ENCODE measurements at places on chromosomes 3 and 15.

GRCh38 chr3:27322634-27323033 lies 46.5 kb downstream of the NEK10 start:
- DNase-seq: no peak

DNA sequence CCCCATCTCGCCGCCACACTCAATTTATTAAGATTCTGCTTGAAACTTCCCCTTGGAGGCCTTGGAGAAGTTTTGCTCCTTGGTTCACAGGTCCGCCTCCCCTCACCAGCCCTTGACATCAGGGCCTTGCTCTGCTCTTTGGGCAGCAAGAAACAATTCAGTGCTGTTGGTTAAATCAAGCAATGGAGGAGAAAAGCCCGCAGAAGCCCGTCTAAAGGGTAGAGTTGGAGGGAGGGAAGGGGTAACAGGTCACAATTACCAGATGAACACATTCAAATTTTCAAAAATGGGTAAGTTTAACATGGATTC lies 429 bp downstream of the PARP9 start:
- no peak for DNase-seq

DNA sequence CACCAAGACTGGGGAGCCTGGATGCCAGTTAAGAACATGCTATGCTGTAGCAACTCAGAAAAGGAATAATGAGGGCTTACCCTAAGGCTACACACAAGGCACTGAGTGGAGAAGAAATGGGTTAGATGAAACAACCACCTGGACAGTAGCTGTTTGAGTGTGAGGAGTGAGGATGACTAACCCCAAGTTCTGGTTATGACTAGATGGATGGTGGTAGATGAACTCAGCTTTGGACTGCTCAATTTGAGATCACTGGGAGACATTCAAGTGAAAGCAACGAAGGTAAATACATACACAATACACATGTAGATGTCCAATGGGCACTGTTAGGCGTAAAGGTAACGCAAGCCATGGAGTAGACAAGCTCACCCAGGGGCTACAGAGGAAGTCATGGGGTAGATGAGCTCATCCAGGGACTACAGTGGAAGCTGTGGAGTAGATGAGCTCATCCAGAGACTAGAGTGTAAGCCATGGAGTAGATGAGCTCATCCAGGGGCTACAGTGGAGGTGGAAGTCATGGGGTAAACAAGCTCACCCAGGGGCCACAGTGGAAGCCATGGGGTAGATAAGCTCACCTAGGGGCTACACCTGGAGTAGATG lies 98.3 kb downstream of the ANO10 start:
- no peak for DNase-seq

DNA sequence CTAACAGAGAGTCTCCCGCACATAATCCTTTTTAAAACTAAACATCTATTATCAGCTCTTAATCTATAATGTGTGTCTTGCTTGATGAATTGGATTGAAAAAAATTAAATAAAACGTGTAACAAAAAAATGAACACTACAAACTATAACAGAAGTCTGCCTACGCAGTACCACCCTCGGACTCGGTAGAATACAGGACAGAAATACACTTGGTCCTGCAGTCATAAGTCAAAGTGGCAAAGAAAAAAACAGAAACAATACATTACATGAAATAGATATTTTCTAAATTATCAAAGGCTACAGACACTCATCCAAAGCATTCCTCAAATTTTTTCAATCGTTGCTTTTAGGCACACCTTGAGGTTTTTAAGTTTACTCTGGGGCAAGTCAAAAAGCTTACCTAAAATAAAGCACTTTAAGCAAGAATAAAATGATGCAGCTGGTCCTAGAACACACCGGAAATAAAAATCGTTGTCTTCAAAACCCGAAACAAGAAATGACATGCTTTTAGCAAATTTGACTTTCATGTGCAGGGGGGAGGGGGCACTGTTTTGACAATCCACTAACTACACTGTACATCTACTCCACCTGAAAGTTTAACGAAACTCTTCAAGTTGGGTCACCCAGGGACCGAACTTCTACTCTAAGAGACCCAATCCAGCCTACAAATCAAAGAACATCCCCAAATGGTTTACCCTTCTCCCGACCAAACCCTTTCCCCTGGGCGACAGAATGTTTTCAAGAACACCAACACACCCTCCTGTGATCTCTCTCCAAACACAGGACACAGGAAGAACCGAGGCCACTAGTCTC lies 1.3 kb downstream of the ADAM10 start:
- no peak for DNase-seq

DNA sequence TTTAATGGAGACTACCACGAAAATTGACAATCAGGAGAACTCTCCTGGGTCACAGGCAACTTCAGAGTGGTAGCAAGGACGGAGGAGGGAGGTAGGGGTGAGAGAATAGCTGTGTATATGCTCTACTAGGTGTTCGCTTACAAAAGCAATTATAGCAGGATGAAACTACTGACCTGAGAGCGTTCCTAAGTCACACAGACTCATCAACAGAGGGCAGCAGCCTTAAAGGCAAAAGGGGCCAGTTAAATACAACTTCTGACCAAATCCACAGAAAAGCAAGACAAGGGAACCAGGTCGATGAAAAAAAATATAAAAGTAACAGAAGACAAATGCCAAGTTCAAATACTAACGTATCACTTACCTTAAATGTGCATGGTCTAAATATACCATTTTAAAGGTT lies 894.6 kb downstream of the PLOD2 start:
- DNase-seq: no peak

All from D341Med (cell line).